ENCODE measurements at places on chromosomes 5 and 9. TPM values are rescaled to one million over a fixed set of nuclear protein-coding genes. Genes with fewer than 3 reads are reported as not detected.

DNA sequence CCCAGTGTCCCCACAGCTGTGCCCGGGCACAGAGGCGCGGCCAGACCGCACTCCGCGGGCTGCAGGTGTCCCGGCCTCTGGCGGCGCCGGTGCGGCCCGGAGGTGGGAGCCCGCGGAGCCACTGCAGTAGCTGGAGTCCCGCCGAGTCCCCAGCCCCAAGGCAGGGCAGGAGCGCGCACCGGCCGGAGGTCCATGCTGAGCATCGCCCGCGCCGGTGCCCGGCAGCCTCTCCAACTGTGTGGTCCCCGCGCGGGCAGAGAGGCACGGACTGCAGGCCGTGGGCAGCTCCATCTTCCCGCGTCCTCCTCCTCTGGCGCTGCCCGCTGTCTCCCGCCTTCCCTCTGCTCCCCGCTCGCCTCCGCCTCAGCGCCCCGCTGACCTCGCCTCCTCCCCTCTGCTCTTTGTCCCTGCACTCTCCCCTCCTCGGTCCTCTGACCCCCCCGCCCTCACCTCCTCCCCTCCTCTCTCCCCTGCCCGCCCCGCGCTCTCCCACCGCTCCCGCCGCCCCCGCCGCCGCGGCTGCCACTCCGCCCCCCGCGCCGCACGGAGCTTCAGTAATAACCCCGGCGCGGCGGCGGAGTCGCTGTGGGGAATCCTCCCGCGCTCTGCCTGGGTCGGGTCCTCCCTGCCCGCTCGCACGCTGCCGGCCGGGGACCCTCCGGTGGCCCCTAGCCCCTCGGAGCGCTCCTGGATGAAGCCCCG lies at the start of gene ADAMTS16:
TSS of gene ADAMTS16 (plus strand) at position 554 of the 702 bp plus-strand sequence. CDS start at position 692, 138 bp downstream.
- H3K27me3 ChIP-seq: peaks cover 8% of the 10 kb centered on the region
- no peaks in the 10 kb centered on the region for H3K4me1 ChIP-seq
- H3K36me3 ChIP-seq: no peaks in the 10 kb centered on the region
- no peak within 1 kb of the TSS for H3K27ac ChIP-seq
- DNase-seq: no peak
- no peak within 1 kb of the TSS for H3K4me3 ChIP-seq

- H3K36me3 ChIP-seq: no peaks in the 10 kb centered on the region
- H3K4me3 ChIP-seq: no peak overlapping the region
- no peak overlapping the region for H3K27ac ChIP-seq
- H3K4me1 ChIP-seq: peaks cover 3% of the 10 kb centered on the region
These were observed 52.2 kb upstream of the ABCA1 start for GRCh38 chr9:104980039-104980654.

- no peak for DNase-seq
- no peaks in the 10 kb centered on the region for H3K4me1 ChIP-seq
- H3K27me3 ChIP-seq: peaks cover 4% of the 10 kb centered on the region
- H3K27ac ChIP-seq: no peak overlapping the region
These were observed 28.4 kb downstream of the SEMA6A start for GRCh38 chr5:116546033-116546742.

- no peaks in the 10 kb centered on the region for H3K27me3 ChIP-seq
- no peaks in the 10 kb centered on the region for H3K36me3 ChIP-seq
- H3K4me3 ChIP-seq: no peak overlapping the region
- H3K4me1 ChIP-seq: no peaks in the 10 kb centered on the region
These were observed 357.0 kb downstream of the TLE4 start for GRCh38 chr9:79928661-79929223.

DNA sequence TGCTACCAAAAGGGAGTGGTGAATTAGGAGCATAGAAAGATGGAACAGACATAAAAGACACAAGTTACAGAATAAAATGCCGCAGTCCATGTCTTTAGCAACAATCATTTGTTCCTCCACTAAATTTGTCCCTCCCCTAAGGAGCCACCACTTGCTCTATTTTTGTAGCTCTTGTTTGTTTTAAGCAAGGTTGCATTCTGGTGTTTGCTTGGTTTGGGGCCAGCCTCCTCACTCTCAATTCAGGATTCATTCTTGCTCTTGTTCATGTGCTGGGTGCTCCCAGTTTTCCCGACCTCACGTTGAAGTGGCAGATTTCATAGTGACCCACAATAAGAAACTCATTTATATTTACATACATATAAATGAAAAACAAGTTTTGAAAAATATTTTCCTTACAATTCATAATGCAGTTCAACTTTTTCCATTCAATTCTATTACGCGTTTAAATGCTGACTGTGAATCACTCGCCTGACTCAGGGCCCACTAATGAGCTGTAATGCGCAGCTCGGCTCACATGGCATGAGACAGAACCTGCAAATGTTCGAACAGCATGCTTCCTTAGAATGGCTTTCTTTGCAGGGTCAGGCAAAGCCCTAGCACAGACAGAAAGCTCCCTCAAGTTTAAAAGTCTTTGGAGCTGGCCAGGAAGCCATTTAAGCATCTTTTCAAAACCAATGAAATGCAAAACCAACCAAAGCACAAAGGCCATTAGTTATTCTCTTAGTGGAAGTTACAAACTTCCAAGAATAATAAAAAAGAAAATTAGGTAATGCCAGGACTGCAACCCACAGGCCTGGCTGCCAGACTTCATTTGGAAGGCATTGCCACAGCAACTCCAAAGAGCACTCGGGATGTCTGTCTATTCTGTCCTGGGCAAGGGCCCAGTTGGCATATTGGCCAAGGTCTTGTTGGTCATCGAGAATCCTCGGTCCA lies 41.7 kb downstream of the RETREG1 start:
- no peaks in the 10 kb centered on the region for H3K4me1 ChIP-seq
- H3K27me3 ChIP-seq: no peaks in the 10 kb centered on the region
- no peak for DNase-seq
- no peak overlapping the region for H3K4me3 ChIP-seq
- H3K27ac ChIP-seq: no peak overlapping the region

DNA sequence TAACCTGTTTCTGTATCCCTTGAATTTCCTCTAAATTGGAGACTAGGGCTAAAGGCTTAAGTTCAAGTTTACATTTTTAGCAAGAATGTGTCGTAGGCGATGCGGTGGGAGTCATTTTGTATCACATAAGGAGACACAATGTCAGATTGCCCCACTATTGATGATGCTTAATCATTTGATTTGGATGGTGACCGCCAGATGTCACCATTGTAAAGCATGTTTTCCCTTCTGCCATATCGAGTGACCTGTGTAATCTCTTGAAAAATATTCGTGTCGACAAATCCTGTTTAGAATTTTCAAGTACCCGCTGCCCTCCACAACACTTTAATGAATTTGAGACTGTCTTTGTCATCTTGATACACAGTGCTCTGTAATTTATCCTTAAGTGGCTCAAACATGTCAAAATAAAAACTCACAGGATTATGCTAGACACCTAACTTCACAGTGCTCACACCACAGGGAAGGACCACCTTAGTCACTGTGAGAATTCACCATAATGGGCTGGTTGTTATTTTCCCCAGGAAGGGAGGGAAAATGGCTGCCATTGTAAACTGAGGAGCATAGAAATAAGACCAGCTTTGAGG lies 34.5 kb upstream of the SLC46A2 start:
- H3K27ac ChIP-seq: no peak overlapping the region
- H3K4me1 ChIP-seq: no peaks in the 10 kb centered on the region
- no peak for DNase-seq
- no peaks in the 10 kb centered on the region for H3K36me3 ChIP-seq
- no peak overlapping the region for H3K4me3 ChIP-seq

- H3K4me3 ChIP-seq: no peak overlapping the region
- no peaks in the 10 kb centered on the region for H3K4me1 ChIP-seq
- no peak overlapping the region for H3K27ac ChIP-seq
- DNase-seq: no peak
- peaks cover 7% of the 10 kb centered on the region for H3K27me3 ChIP-seq
These were observed 1.4 kb downstream of the RGS7BP start for GRCh38 chr5:64507264-64507605.

DNA sequence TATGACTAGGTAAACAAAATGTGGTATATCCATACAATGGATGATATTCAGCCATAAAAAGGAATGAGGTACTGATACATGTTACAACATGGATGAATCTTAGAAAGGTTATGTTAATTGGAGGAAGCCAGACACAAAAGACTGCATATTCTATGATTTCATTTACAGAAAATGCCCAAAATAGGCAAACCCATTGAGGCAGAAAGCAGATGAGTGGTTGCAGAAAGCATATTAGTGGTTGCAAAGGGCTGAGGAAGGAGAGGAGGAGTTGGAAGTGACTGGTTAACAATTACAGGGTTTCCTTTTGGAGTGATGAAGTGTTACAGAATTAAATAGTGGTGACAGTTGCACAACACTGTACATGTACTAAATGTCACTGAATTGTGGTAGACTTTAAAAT lies 17.7 kb downstream of the PLGRKT start:
- H3K4me3 ChIP-seq: no peak overlapping the region
- H3K4me1 ChIP-seq: no peaks in the 10 kb centered on the region
- H3K27me3 ChIP-seq: no peaks in the 10 kb centered on the region
- DNase-seq: no peak
- H3K27ac ChIP-seq: no peak overlapping the region

GRCh38 chr9:92576175-92576574 lies 40.4 kb upstream of the ECM2 start:
- no peak for DNase-seq
- H3K4me3 ChIP-seq: no peak overlapping the region
- no peak overlapping the region for H3K27ac ChIP-seq
- no peaks in the 10 kb centered on the region for H3K27me3 ChIP-seq
- H3K36me3 ChIP-seq: no peaks in the 10 kb centered on the region

GRCh38 chr5:159199225-159199624 lies 10.1 kb downstream of the RNF145 start:
- peaks cover 18% of the 10 kb centered on the region for H3K36me3 ChIP-seq
- peaks cover 19% of the 10 kb centered on the region for H3K4me1 ChIP-seq
- no peak overlapping the region for H3K4me3 ChIP-seq

C9orf152 gene
- not detected for total RNA-seq

PCDHA1 gene
- not detected for total RNA-seq

STPG3 gene
- not detected for total RNA-seq

DCANP1 gene
- total RNA-seq: not detected

SPACA9 gene
- total RNA-seq: 1.6 TPM
